ENCODE measurements at places on chromosomes 11 and 22.

DNA sequence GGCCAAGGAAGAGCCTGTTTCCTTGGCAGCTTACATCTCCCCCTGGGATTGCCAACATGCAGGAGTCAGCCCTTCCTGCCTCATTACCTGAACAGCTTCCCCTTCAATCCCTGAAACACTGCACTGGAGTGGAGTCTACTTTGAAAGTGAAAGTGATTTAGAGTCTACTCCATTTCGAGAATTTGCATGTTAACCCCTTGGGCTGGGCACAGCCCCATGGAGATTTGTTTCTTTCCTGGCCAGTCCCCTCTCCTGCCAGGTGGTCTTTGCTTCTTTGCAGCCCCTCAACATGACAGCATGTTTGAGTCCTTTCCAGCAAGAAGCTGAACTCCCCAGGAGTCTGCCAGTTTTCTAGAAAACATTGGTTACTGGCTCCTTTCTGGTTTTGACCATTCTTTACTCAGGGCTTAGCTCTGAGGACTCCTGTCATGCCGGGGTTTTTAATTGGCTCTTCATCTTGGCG is 59.9 kb downstream of the TRAF6 start:
- DNase-seq: no peak

- DNase-seq: no peak
These were observed 23.6 kb upstream of the ETS1 start for GRCh38 chr11:128610721-128611617.

DNA sequence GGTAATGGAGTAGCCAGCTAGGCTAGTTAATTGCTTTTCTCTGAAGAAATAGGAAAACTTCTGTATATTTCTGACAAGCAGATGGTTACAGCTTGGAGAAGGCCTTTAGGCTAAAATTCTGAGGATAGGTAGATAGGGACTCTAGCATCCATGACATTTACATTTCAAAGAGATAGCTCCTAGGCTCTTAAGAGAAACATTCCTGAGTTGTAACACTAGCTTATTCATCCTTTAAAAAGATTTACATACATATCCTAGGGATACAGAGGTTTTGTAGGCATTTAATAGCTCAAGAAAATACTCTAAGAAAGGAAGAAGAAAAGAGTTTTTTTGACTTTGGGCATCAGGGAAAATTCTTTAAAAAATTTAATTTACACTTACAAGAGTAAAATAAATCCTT is 130.9 kb upstream of the CCDC179 start:
- no peak for DNase-seq

GRCh38 chr11:57276971-57277675 is 40.1 kb upstream of the APLNR start:
- no peak for DNase-seq

GRCh38 chr22:39999144-39999757 is 4.5 kb downstream of the FAM83F start:
- DNase-seq: no peak

GRCh38 chr11:26134481-26135355 is 197.2 kb upstream of the ANO3 start:
- DNase-seq: no peak

- no peak for DNase-seq
These were observed 49.1 kb downstream of the COMMD9 start for GRCh38 chr11:36240173-36240572.

Measured in SW 1271 (cell line).